ENCODE measurements at places on chromosomes 2 and 18.

DNA sequence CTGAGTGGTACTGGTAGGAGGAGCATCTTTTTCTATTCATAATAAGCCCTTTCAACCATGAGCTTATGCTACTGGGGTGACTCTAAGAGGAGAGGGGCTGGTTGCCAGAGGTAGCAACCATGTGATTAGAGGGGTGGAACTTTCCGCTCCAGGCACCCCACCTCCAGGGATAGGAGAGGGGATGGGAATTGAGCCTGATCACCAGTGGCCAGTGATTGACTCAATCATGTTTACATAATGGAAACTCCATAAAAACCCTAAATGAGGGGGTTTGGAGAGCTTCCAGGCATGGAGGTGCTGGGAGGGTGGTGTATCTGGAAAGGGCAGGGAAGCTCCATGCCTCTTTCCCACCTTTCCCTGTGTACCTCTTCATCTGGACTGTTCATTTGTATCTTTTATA lies 46.6 kb upstream of the RHOB start:
- no peak for DNase-seq

GRCh38 chr2:174149530-174149929 lies 98.8 kb downstream of the OLA1 start:
- no peak for DNase-seq

DNA sequence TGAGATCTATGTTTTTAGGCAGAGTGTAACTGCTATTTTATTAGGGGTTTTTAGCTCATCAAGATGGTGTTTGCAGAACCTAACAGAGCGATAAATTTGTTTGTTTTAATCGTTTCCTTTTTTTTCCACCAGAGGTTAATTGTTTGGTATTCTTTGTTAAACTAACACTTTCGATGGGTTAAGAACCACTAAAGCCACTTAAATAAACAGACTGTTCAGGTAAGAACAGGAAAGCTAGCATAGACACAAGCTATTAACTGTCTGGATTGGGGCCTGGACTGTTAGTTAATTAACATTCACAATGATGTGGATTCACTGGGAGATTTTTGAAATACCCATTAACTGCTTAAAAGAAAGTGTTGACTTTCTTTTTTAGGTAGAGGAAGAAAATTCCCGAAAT lies 209.0 kb upstream of the COPS8 start:
- DNase-seq, result no peak

DNA sequence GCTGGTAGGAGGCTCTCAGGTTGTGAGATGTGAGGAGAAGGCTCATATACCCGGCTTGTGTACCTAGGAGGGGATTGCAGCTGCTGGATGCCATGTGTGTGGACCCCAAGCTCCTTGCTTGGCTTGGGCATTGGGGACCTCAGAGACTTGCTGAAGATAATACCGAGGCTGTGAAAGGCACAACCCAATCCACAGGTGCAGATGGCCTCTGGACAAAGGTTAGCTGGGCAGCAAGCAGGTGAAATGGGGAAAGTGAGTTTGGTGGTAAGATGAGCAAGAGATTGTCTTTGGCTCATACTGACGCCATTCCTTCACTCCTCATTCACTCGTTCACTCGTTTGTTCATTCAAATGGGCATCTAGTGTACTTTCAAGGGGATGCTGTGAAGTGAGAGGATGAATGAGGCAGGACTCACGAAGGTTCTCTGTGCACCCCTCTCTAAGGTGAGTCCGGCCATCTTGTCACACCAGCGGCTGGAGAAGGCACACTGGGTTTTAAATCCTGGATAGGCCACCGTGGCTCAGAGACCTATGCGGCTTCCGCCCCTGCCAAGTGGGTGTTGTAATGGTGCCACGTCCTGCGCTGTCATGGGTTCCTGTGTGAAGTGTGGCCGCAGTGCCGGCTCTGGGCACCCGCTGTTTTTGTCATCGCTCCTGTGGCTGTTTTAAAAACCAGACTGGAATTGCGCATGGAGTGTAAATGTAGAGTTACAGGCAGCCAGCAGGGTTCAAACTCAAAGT lies 13.7 kb downstream of the FBLN7 start:
- no peak for DNase-seq

- no peak for DNase-seq
These were observed 148.4 kb upstream of the MYO3B start for GRCh38 chr2:170029551-170029950.

- no peak for DNase-seq
These were observed 17.2 kb upstream of the SDC1 start for GRCh38 chr2:20241973-20242726.

GRCh38 chr2:32775954-32776353 lies 148.1 kb downstream of the TTC27 start:
- DNase-seq, result no peak

DNA sequence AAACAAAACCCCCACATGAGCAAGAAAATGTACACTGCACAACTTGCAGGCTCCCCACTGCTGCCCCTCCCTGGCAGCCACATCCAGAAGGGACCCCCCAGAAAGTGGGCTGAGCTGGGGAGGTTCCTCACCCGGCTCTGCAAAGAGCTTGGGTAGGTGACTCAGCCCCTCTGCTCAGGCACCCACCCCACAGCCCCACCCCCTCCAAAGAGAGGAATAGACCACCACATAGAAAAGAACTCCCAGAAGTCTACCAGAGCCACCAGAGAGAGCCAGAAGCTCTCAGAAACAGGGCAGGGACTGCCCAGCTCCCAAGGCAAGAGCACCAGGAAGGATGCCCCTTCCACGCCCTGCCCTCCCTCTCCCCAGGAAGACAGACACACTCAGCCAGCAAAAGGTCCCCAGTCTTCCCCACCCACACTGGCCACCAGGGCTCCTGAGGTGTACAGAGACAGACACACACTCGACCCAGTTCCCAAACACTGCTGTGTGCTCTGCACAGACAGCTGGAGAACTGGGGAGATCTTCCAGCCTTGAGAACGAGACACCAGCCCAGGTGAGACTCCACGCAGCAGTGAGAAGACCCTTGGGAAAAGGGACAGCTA lies 28.2 kb downstream of the BIN1 start:
- no peak for DNase-seq

DNA sequence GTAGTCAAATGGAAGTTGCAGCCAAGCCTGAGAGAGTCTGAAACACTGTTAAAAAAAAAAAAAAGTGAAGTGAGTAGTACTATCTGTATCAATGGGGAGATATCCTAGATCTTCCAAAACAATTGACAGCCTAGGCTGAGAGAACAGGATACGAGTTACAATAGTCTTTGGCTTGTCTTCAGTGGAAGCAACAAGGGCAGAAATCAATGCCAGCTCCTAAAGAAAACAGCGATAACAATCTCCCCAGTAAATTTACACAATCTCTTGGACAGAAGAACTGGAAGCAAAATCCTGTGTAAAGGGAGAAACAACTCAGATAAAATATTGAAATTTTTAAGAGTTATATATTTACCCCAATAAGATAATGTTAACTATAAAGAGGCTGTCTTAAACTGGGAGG lies 508.7 kb downstream of the LRRTM4 start:
- no peak for DNase-seq

GRCh38 chr2:138779781-138780445 lies at the start of gene NXPH2:
NXPH2 (minus strand) TSS chr2:138780390; CDS start chr2:138780241, 149 bp downstream.
- no peak for DNase-seq

- DNase-seq, result no peak
These were observed 801.0 kb downstream of the TDRD15 start for GRCh38 chr2:21924640-21925285.

DNA sequence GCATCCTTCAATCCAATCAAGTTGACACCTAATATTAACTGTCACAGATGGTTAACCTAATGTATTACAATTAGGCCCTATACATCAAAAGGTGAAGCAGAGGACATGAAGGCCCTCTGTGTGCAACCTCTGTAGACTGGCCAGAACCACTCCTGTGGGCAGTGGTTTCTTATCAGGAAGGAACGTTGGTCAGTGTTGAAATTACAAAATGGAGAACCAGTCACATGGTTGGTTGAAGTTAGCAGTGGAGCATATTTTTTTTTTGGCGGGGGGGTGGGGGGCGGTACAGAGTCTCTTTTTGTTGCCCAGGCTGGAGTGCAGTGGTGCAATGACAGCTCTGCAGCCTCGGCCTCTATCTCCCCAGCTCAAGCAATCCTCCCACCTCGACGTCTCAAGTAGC lies 19.8 kb downstream of the RNU2-63P start:
- no peak for DNase-seq

- DNase-seq, result no peak
These were observed 49.0 kb downstream of the MAP2 start for GRCh38 chr2:209472871-209473270.

DNA sequence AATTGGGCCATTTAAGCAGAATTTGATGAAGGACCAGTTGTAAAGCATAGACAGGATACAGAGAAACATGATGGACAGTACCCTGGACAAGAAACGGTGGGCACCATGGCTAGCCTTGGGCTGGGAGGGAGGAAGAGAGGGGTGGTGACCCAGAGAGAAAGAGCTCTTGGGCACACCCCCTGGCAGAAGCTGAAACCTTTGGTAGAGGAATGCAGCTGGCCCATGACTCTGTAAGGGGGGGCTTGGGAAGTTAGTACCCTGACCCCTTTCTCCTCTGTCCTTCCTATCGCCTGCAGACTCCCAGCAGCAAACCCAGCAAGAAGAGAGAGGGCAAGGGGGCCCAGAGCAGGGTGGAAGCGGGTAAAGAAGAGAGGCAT lies 32.6 kb downstream of the MRPL44 start:
- no peak for DNase-seq

GRCh38 chr2:161228511-161229240 lies 68.4 kb downstream of the TANK start:
- no peak for DNase-seq

- no peak for DNase-seq
These were observed 39.1 kb upstream of the DLX1 start for GRCh38 chr2:172046080-172046678.

- no peak for DNase-seq
These were observed 19.4 kb upstream of the SELENOI start for GRCh38 chr2:26326514-26326913.

DNA sequence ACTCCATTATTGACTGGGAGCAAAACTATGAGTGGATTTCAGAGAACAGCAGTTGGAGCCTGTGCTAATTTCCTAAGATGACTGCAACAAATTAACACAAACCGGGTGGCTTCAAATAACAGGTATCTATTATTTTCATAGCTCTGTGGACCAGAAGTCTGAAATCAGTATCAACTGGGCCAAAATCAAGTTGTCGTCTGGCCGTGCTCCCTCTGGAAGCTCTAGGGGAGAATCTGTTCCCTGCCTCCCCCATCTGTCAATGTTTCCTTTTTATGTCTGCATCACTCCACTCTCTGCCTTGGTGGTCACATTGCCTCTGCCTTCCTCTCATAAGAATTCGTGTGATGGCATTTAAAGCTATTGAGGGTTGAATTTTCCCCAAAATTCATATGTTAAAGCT lies 269.8 kb downstream of the TMX3 start:
- DNase-seq, result no peak

DNA sequence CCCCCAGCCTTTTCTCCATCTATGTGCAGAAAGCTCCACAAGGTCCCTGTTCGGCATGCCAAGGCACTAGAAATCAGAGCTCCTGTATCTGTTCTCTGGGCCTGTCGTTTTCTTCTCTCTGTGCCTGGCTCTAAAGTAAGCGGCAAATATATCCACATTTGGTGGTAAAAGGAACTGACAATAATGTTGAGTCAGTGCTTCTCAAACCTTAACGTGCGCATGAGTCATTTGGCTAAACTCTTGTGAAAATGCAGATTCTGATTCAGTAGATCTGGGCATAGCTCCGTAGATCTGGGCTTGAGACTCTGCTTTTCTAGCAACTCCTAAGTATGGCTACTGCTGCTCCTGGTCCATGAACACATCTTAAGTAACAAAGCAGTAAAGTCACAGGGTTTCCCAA lies 16.5 kb upstream of the ACSL3 start:
- DNase-seq, result no peak

GRCh38 chr2:58614219-58614618 lies 373.1 kb upstream of the FANCL start:
- no peak for DNase-seq

DNA sequence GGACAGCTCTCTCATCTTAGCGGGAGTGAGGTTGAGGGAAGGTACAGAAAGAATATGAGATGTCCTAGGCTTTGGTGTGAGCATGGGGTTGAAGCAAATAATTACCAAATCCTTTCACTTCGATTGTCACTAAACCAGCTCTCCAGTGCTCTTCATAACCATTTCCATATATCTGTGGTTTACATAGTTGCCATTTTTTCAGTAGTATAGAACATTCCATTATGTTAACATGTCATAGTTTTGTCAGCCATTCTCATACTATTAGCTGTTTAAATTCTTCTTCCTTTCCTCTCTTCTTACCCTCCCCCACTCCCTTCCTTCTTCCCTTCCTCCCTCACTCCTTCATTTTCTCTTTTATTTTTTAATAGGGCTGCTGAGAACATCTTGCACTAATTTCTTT lies 205.9 kb downstream of the BABAM2 start:
- DNase-seq, result no peak

GRCh38 chr2:202299712-202300111 lies 34.1 kb downstream of the NOP58 start:
- no peak for DNase-seq

DNA sequence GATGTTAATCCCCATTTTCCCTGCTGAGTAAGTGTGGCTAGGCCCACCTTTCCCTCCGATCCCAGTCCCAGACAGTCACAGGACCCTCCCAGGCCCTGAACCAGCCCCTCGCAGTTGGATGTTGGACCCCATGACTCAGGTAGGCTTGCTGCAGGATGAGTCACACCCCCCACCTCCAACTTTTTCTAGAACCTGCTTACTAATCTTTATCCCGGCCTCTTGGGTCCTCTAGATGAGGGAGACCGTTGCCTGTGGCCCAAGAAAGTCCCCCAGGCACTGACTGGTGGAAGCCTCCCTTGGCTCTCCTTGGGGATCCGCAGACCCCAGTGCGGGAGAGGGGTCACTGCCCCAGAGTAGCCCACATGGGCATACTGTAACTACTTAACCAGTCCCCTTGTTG lies 98.5 kb downstream of the SMAD7 start:
- DNase-seq, result no peak

DNA sequence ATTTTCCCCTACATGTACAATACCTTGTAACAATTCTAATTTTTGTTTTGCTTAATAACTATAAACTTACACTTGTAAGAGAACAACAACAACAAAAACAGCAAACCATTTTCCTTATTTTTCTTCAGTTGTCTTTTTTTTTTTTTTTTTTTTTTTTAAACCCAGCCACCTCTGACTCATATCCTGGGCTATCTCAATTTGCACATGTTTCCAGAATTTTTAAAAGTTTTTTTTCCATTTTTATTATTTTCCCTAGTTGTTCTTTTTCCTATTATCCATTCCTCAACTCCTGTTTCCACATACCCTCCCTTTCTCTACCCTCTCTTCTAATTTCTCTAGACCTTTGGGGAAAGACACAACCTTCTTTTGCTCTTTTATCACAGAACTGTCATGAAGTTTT lies 112.5 kb downstream of the EFEMP1 start:
- no peak for DNase-seq

- DNase-seq, result no peak
These were observed 68.5 kb downstream of the SUMO1 start for GRCh38 chr2:202169832-202170424.

GRCh38 chr2:157761520-157761919 lies 114.6 kb downstream of the ACVR1 start:
- DNase-seq, result no peak

- DNase-seq, result no peak
These were observed 10.7 kb upstream of the IL1RL2 start for GRCh38 chr2:102176172-102176571.
